ENCODE measurements at places on chromosomes 11 and 22.

DNA sequence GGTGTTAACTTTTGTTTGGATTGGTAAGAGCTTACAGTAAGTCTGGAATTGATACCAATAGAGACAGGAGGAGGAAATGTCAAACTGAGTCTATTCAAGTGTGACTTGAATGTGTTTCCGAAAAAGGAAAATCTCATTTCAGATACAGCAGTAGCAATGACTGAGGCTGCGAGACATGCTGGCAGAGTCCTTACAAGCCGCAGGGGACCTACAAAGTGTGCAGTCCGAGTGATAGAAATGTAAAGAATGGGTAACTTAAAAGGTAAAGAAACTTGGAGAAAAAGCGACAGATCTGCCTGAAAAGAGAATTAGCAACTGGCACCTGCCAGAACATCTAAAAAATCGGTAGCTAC is 444 bp downstream of the CWF19L2 start:
- DNase-seq = no peak

- DNase-seq = no peak
Observed at GRCh38 chr11:17572359-17572690, 25.3 kb downstream of the OTOG start.

- no peak for DNase-seq
Observed at GRCh38 chr22:36931446-36931845, 18.0 kb downstream of the CSF2RB start.

DNA sequence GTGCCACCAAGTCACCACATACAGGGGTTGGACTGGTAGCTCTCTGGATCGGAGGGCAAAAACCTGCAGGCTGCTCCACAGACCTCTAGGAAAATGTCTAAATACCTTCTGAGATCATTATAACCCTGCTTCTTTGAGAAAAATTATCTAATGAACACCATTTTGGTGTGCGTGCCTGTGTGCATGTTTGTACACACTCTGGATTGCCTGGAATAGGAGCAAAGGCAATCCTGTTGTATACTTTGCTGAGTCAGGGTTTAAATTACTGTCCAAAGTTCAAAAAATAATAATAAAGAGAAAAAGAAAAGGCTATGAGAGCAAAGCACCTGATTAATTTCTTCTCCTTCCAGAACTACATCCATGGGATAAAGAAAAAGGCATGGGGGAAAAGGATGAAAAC is 11.0 kb downstream of the JAML start:
- DNase-seq = no peak

DNA sequence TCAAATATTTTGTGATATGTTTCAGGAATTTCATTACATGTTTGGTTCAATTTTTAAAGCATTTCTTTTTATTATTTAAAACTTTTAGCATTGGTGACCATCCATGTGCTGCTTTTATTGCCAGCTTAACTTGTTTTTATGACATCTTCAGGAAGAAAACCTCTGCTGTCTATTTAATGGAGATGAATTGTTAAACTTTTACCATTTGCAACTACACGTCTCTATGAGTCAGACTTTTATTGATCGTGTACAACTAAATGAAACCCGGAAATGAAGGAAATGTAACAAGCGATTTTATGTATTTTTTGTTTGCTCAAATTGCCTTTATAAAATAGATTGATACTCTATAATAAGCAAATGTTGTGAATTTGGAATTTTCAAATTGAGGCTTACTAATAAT is 113.0 kb downstream of the PTPRJ start:
- DNase-seq = no peak

DNA sequence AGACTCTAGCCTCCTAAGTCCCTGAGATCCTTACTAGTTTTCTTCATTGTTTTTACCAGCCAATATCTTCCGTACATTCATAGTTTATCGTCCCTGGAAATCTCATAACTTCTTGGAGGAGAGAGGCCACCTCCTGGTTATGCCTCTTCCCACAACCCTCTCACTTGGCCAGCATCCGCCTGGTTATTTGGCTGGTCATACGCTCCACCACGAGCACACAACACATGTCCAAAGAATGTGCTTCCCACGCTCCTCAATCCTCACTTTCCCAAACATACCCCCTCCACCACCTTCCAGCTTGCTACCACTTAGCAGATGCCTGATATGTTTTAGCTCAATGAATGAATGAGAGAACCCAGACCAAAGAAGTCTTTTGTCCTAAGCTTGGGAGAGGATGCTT is 83.5 kb upstream of the EIF3D start:
- no peak for DNase-seq

- no peak for DNase-seq
Observed at GRCh38 chr11:126102436-126102981, 39.8 kb upstream of the CDON start.

- no peak for DNase-seq
Observed at GRCh38 chr11:125995313-125995712, 49.5 kb downstream of the VSIG10L2 start.
